ENCODE measurements at places on chromosomes 5 and 9. TPM values are rescaled to one million over a fixed set of nuclear protein-coding genes. Genes with fewer than 3 reads are reported as not detected.
A peak's percentile ranks its signal among the peaks of the same experiment; 100 is the strongest.

DNA sequence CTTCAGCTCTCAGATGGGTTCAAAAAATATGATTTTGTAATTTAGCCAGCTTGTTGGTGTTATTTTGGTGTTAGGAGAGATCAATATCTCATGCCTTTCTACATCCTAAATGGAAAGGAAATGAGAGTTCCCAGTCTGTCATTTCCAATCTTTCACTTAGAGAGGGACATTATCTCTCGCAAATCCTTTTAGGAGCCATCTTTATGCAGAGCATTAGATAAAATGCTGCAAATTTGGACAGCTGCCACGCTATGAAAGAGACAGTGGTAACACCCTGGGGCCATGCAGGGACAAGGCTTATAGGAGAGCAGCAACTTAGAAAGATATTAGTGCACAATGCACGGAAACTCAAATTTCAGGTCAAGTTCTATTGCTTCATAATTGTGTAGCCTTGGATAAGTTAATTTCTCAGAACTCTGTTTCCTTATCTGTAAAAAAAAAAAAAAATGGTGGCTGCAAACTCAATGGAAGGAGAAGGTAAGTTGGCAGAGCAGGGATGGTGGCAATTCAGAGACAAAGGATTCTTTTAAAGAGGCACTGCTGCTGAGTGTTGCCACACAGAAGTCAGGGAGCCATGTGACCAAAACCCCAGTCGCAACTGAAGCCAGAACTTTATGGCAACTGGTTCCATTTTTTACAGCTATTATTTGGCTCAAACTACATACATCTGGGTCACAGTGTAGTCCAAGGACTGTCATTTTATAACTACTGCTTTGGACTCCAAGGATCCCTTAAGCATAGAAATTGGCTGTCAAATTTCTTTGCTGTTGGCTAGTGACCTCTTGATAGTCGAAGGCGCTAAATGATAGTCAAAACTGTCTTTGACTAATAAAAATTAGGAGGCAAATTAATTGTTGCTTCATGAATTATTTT, 210.2 kb downstream of the FRMD3 start:
- no peaks in the 10 kb centered on the region for H3K4me1 ChIP-seq
- H3K4me3 ChIP-seq: no peak overlapping the region
- H3K36me3 ChIP-seq: no peaks in the 10 kb centered on the region
- no peaks in the 10 kb centered on the region for H3K27me3 ChIP-seq
- H3K27ac ChIP-seq: no peak overlapping the region
- DNase-seq: no peak

Gene OSTF1
- polyA plus RNA-seq: 140 TPM

- H3K27ac ChIP-seq: no peak overlapping the region
- H3K27me3 ChIP-seq: no peaks in the 10 kb centered on the region
- H3K4me3 ChIP-seq: no peak overlapping the region
- peaks cover 3% of the 10 kb centered on the region for H3K36me3 ChIP-seq
- no peaks in the 10 kb centered on the region for H3K4me1 ChIP-seq
- no peak for DNase-seq
These were observed 39.6 kb downstream of the SLC38A9 start for GRCh38 chr5:55672477-55672911.

DNA sequence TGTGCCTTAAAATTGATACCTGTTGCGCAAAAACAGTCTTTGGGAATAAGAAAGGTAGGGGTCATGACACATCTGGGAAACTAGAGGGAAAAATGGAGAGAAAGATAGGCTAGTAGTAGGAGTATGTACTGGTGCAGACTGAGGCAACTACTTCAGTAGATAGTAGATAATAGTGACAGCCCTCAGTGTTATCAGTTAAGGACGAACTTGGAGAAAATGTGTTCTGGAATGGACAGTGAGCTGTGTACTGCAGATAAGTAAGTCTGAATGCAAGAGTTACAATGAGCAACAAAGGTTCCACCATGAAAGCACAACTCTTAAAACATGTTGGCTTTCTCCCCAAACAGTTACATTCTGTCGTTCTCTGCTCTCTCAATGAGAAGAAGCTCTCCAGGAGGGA, 6.5 kb upstream of the INSL6 start:
- DNase-seq: no peak
- H3K27me3 ChIP-seq: peaks cover 2% of the 10 kb centered on the region
- H3K27ac ChIP-seq: no peak overlapping the region
- H3K36me3 ChIP-seq: no peaks in the 10 kb centered on the region
- no peak overlapping the region for H3K4me3 ChIP-seq
- no peaks in the 10 kb centered on the region for H3K4me1 ChIP-seq

- peaks cover 4% of the 10 kb centered on the region for H3K27me3 ChIP-seq
- no peaks in the 10 kb centered on the region for H3K4me1 ChIP-seq
- H3K4me3 ChIP-seq: no peak overlapping the region
- H3K27ac ChIP-seq: no peak overlapping the region
- H3K36me3 ChIP-seq: no peaks in the 10 kb centered on the region
- no peak for DNase-seq
These were observed 10.5 kb upstream of the S1PR3 start for GRCh38 chr9:88980740-88981203.

- H3K36me3 ChIP-seq: no peaks in the 10 kb centered on the region
- no peak overlapping the region for H3K27ac ChIP-seq
- DNase-seq: no peak
- H3K4me3 ChIP-seq: no peak overlapping the region
- no peaks in the 10 kb centered on the region for H3K4me1 ChIP-seq
These were observed 137.9 kb downstream of the MPDZ start for GRCh38 chr9:13141629-13142028.

DNA sequence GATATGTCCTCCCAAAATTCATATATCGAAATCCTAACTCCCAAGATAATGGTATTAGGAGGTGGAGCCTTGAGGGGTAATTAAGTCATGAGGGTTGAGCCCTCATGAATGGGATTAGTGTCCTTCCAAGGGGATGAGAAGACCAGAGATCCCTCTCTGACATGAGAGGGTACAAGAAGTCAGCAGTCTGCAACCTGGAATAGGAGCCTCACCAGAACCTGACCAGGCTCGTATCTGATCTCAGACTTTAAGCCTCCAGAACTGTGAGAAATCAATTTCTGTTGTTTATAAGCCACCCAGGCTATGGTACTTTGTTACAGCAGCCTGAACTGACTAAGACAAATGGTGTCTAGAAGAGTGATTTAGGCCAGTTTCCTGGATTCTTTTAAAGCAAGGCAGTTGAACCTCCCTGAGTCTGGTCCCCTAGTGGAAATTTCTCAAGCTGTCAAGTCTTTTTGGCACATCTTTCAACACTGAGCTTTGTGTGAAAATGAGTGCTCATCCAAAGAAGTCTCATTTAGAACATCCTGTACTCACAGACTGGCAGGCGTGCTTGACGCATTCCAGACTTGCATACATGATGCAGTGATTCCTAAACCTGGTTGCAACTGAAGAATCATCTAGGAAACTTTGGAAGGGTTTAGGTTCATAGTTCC, 254.8 kb upstream of the PPP1R2B start:
- H3K27me3 ChIP-seq: peaks cover 2% of the 10 kb centered on the region
- H3K4me1 ChIP-seq: no peaks in the 10 kb centered on the region
- no peak for DNase-seq
- H3K36me3 ChIP-seq: no peaks in the 10 kb centered on the region

- H3K4me1 ChIP-seq: no peaks in the 10 kb centered on the region
- no peak overlapping the region for H3K27ac ChIP-seq
- DNase-seq: no peak
- H3K36me3 ChIP-seq: no peaks in the 10 kb centered on the region
These were observed 81.6 kb upstream of the MRPS30 start for GRCh38 chr5:44727100-44727499.

- peaks cover 92% of the 10 kb centered on the region for H3K36me3 ChIP-seq
- no peak overlapping the region for H3K27ac ChIP-seq
- no peak overlapping the region for H3K4me3 ChIP-seq
These were observed 42.7 kb downstream of the RIGI start for GRCh38 chr9:32483343-32483742.

- H3K27ac ChIP-seq: no peak overlapping the region
- no peaks in the 10 kb centered on the region for H3K27me3 ChIP-seq
These were observed 19.8 kb upstream of the NUDT12 start for GRCh38 chr5:103582364-103582763.

DNA sequence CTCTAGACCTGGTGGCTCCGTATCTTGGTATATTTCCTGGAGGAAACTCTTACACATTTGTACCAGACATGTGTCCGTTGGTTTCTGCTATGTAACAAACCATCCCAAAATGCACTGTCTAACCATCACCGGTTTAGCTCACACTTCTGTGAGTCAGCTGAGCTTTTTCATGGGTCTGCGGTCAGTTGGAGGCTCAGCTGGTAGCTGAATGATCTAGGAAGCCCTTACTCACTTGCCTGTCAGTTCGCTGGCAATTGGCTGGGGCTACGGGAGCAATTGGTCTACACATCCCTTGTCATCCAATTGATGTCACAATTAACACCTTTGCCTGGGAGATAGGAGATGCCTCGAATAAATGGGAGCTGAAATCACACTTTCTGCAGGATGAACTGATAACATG, 11.6 kb upstream of the WHRN start:
- H3K36me3 ChIP-seq: no peaks in the 10 kb centered on the region
- DNase-seq: no peak
- peaks cover 6% of the 10 kb centered on the region for H3K27me3 ChIP-seq
- H3K27ac ChIP-seq: no peak overlapping the region

Gene RPP25L
- polyA plus RNA-seq: 63.7 TPM

DNA sequence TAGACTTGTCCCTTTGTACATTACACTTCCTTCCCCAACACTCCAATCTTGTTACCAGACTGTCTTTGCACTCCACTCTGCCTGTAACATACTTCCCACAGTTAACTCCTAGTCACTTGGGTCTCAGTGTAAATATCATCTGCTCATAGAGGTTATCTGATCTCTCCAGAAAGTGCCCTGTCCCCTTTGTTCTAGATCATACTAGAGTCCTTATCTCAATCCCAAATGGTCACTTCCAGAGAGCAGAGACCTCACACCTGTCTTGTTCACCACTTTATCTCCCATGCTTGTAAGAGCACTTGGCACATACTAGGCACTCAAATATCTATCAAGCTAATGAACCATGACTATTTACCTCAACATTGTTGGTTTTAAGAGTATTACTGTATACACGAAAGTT, 30.4 kb downstream of the SETX start:
- peaks cover 44% of the 10 kb centered on the region for H3K36me3 ChIP-seq
- H3K27ac ChIP-seq: no peak overlapping the region
- no peaks in the 10 kb centered on the region for H3K27me3 ChIP-seq
- H3K4me1 ChIP-seq: peaks cover 6% of the 10 kb centered on the region

- H3K36me3 ChIP-seq: no peaks in the 10 kb centered on the region
- H3K4me1 ChIP-seq: no peaks in the 10 kb centered on the region
- H3K4me3 ChIP-seq: no peak overlapping the region
- peak; percentile 9 for DNase-seq
- no peak overlapping the region for H3K27ac ChIP-seq
These were observed 13.5 kb upstream of the DRD1 start for GRCh38 chr5:175457466-175457865.

- H3K36me3 ChIP-seq: peaks cover 33% of the 10 kb centered on the region
- no peak overlapping the region for H3K4me3 ChIP-seq
These were observed 88.7 kb downstream of the RAPGEF1 start for GRCh38 chr9:131651160-131651559.

GRCh38 chr5:172380987-172381643, 73.2 kb downstream of the SH3PXD2B start:
- H3K4me1 ChIP-seq: no peaks in the 10 kb centered on the region
- no peak for DNase-seq
- H3K36me3 ChIP-seq: no peaks in the 10 kb centered on the region
- H3K27me3 ChIP-seq: no peaks in the 10 kb centered on the region

- no peak overlapping the region for H3K4me3 ChIP-seq
- no peak overlapping the region for H3K27ac ChIP-seq
- H3K4me1 ChIP-seq: no peaks in the 10 kb centered on the region
- no peak for DNase-seq
- H3K27me3 ChIP-seq: no peaks in the 10 kb centered on the region
These were observed 34.7 kb upstream of the PLPP1 start for GRCh38 chr5:55569513-55569865.

DNA sequence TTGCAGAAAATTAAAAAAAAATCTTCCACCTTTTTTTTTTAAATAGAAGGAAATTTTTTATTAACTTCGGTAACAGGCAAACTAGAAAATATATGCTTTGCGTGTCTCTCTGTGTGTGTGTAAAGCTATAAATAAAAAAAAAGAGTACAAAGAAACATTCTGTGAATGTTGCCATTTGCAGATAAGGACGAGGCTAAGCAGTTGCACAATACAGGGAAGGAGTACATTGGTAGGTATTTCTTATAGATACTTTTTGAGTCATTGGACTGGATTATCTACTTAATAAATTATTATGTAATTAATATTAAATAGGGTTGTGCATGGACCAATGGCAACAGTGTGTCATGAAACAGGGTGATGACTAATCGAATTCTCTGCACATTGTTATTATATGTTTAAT, 102.4 kb downstream of the CAMK4 start:
- no peak overlapping the region for H3K27ac ChIP-seq
- H3K36me3 ChIP-seq: peaks cover 2% of the 10 kb centered on the region
- H3K4me3 ChIP-seq: no peak overlapping the region
- no peak for DNase-seq

Gene CDH12
- polyA plus RNA-seq: not detected

DNA sequence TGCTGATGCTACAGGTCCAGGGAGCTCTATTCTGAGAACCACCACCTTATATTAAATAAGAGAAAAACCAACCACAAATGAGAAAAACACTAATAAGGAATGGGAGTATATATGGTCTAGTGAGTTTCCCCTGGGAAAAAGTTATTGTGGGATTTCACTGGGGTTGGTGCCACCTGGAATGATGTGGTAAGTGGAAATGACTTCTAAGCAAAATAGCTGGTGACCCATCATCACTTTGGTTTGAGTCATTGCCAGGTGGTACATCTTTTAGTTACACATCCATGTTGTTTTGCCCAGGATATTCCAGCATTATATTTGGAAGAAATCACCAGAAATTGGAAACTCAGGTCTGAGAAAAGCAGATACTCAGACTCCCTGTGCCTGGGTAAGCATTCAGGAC, 437.3 kb downstream of the DTWD2 start:
- H3K4me3 ChIP-seq: no peak overlapping the region
- no peaks in the 10 kb centered on the region for H3K4me1 ChIP-seq
- no peaks in the 10 kb centered on the region for H3K36me3 ChIP-seq
- H3K27me3 ChIP-seq: no peaks in the 10 kb centered on the region

- peak; percentile 39 for DNase-seq
- H3K4me3 ChIP-seq: peak within 1 kb of the TSS; percentile 54
- peaks cover 5% of the 10 kb centered on the region for H3K27me3 ChIP-seq
These were observed at the start of gene GPR150 for GRCh38 chr5:95620030-95620869. GPR150 (plus strand) TSS chr5:95620087; CDS start chr5:95620276, 189 bp downstream.

GRCh38 chr5:74549384-74549783, 91.1 kb downstream of the ENC1 start:
- H3K36me3 ChIP-seq: no peaks in the 10 kb centered on the region
- DNase-seq: no peak
- H3K4me3 ChIP-seq: no peak overlapping the region
- H3K4me1 ChIP-seq: no peaks in the 10 kb centered on the region

DNA sequence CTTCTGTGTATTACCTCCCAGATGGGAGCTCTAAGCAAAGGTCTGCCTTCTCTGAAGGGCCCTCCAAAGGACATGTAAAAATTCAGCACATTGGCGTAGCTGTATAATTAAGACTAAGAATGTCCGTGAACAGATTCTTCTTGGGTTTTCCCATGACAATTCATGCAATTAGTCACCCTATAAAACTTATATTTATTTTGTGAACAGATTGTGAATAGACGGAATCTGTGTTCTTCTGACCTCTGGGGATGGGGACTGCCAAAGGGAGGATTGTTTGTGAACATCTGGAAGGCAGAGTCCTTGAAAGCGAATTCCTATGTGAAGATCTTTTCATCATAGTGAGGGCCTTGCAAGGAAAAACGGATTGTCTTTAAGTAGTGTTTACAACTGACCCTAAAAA, 111.3 kb downstream of the EGFLAM start:
- no peak for DNase-seq
- H3K4me1 ChIP-seq: no peaks in the 10 kb centered on the region
- no peak overlapping the region for H3K27ac ChIP-seq
- H3K27me3 ChIP-seq: no peaks in the 10 kb centered on the region
- no peak overlapping the region for H3K4me3 ChIP-seq
- H3K36me3 ChIP-seq: no peaks in the 10 kb centered on the region
